ENCODE measurements at places on chromosomes 5 and 9.
A peak's percentile ranks its signal among the peaks of the same experiment; 100 is the strongest.

- no peak for DNase-seq
These were observed 74.3 kb downstream of the ZDHHC21 start for GRCh38 chr9:14618836-14619420.

- DNase-seq: peak; percentile 13
These were observed 16.8 kb upstream of the FAM174A start for GRCh38 chr5:100518377-100518776.

GRCh38 chr9:94554439-94555331, at the start of gene PCAT7:
TSS of gene PCAT7 (plus strand) at chr9:94555083.
- peak; percentile 55 for DNase-seq

DNA sequence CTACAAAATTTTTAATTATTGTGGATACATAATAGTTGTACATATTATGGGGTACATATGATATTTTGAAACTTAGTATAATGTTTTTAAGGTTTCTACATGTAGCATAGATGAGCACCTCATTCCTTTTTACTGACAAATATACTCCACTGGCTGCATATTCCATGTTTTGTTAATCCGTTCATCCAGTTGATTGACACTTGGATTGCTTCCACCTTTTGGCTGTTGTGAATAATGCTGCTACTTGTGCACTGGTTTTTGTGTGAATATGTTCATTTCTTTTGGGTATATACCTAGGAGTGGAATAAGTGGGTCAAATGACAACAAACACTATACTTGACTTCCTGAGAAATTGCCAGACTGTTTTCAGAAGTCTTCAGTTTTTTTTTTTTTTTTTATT, 2.8 kb upstream of the ENTREP1 start:
- DNase-seq: no peak

DNA sequence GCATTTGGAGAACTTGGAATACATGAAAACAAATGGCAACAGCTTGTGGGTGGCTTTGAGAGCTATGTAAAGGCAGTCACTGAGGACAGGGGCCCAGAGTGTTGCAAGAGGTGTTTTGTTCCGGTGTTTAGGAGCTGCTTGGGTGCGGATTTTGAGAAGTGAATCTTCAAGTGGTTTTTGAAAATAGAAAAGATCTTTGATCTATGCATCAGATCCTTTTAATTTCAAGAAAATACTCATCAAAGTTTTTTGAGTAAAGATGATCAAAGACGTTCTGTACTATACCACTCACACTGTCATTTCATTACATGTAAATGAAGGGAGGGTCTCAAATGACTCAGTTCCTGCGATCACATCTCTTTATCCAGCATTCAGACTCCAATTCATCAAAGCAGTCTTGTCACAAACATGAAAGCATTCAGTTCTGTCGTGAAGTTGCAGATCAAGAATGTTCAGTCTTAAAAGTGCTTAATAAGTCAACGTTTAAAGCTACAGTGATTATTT, 112.5 kb downstream of the WDR41 start:
- DNase-seq: no peak

- DNase-seq: no peak
These were observed 577.7 kb upstream of the FTMT start for GRCh38 chr5:121273833-121274433.

- DNase-seq: no peak
These were observed 4.2 kb downstream of the CTXN3 start for GRCh38 chr5:127652952-127653611.
